AG09319 (cell line): ENCODE measurements at places on chromosomes 5 and 9.

GRCh38 chr5:177392765-177393164 lies 7.7 kb downstream of the PFN3 start:
- DNase-seq: no peak

- no peak for DNase-seq
These were observed 102.6 kb downstream of the WNK2 start for GRCh38 chr9:93286252-93287188.

DNA sequence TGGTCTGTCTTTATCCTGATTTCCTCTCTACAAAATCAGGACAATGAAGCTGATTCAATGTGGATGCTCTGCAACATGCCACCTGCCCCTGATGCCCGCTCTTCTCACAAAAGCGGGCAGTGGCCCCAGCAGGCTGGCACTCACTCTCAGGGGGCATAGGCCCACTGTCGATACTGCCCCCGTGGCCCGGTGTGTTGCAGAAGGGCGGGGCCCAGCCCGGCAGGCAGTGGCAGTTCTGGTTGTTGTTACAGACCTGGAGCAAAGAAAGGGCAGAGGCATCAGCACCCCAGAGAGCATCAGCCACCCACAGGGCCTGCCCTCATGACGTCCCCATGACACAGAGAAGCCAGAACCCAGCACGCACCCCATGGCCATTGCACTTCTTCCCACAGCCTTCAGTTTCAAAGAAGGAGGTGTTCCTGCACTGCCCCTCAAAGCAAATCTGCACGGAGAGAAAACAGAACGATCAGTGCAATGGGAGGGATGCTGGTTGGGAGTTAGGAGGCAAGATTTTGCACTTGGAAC lies 31.5 kb downstream of the NIPAL4 start:
- no peak for DNase-seq

DNA sequence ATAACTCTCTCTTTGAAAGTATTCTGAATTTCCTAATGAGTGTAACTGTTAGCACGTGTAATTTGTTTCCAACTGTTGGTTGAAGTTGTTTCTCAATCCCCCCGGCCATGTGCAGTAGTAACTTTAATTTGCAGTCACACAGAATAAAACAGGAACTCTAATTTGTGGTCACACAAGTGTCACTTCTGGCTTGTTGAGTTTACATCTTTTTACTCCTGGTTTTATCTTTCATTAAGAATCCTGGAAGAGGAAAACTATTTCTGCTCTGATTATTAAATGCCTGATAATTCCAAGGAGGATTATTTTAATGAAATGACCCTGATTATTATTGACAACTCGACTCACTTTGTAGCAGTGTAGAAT lies 1.2 kb downstream of the SCAMP1 start:
- no peak for DNase-seq

DNA sequence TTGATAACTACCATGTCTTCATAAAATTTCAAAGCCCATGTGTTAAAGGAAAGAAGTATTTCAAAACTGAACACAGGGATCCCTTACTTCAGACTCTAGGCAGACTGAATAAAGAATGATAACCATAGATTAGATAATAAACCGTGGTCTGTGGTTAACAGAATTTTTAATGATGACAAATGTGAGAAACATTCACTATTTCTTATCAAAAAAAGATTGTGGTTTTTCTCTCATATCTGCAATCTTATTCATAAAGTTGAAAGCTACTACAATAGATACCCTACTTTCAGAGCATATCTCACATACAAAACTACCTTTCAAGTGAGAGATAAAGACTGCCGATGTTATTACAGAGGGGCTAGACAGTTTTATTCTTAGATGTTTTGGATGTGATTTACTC lies 816.8 kb upstream of the DMAC1 start:
- DNase-seq: no peak

DNA sequence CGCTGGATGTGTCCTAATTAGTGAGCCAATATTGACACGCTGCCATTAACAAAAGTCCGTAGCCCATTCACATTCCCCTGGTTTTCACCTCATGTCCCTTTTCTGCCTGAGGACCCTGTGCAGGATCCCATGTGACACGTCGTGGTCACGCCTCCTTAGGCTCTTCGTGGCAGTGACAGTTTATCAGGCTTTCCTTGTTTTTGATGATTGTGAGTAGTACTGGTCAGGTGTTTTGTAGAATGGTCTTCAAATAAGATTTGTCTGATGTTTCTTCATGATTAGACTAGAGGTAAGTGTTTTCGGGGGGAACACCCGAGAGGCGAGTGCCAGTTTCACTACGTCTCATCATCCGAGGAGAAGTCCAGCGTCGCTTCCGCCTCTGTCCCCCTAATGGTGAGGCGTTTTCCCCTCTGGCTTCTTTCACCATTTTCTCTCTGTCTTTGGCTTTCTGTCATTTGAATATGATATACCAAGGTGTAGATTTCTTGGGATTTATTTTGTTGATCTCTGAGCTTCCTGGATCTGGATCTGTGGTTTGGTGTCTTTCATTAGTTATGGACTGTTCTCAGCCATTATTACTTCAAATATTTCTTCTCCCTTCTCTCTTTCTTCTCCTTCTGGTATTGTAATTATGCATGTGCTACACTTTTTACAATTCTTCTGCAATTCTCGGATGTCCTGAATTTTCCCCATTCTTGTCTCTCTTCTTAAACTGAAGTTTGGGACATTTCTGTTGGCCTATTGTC lies 57.3 kb downstream of the TRIP13 start:
- DNase-seq: no peak

DNA sequence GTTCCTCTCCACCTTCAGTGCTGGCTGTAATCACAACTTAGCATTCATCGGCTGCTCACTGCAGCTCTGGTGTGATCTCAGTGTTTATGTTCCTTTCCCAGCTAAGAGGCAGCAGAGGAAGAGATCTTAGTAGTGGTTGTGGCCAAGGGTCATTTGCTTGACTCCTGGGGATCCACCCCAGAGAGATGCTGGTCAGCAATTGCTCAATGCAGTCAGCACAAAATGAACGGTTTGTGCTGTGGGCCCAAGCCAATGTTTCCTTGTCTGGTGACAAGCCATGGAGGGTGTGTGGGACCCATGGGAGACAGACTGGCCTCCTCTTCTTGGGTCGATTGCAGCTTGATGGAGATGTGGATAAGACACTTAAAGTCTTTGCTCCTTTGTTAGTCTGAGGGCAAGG lies 16.1 kb upstream of the FRMD3 start:
- no peak for DNase-seq

DNA sequence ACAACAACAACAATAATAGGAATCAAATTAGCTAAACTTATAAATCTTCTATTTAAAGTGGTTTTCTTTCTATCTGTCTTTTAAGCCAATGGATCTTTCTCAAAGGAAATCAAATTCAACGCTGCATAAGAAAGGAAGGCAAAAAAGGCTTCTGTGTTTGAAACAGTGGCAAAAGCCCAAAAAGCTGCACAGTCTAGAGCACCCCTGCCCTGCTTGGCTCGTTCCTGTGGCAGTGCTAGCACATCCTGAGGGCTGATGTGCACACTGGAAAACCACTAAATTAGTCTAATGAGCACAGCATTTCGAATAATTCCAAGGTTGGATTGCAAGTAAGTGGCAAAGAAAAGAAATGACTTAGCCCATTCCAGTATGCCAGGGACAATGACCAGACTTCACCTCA lies 80.7 kb downstream of the AP3B1 start:
- no peak for DNase-seq

DNA sequence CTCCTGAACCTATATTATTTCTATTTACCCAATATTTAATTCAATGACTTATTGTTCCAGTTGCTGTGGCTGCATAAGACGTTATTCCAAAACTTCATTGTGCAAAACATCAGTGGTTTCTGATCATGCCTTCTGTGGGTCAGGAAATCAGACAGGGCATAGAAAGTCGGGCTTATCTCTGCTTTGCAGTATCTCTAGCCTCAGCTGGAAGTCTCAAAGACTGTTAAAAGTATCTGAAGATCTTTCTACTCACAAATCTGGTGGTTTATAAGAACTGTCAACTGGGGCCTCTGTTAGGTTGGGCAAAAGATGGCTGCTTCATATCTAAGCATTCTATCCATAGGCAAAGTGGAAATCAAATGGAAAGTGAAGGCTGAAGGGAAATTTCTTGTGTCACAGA lies 687.7 kb upstream of the ARRDC3 start:
- no peak for DNase-seq

DNA sequence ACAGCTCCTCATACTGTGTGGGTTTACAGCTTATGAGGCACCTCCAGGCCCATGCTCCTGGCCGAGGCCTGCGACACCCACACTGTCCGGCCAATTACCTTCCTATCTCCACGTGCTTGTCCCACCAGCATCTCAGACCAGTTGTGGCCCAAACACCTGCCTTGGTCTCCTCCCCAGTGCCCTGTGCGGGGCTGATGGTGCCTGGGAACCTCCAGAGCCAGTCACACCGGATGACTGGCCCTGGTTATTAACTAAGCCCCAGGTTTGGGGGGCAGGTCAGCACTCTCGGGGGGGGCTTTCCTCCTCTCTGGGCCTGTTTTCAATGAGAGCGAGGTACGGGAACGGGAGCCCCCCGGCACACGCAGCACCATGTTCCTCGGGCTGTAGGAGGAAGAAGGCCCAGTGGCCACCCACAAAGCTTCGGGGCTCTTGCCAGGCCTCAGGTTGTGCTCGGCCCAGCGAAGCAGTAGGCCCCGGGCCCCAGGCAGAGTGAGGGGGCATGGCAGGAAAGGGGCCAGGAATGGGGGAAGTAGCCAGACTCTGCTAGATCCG lies 76.0 kb upstream of the PHYKPL start:
- DNase-seq: no peak

DNA sequence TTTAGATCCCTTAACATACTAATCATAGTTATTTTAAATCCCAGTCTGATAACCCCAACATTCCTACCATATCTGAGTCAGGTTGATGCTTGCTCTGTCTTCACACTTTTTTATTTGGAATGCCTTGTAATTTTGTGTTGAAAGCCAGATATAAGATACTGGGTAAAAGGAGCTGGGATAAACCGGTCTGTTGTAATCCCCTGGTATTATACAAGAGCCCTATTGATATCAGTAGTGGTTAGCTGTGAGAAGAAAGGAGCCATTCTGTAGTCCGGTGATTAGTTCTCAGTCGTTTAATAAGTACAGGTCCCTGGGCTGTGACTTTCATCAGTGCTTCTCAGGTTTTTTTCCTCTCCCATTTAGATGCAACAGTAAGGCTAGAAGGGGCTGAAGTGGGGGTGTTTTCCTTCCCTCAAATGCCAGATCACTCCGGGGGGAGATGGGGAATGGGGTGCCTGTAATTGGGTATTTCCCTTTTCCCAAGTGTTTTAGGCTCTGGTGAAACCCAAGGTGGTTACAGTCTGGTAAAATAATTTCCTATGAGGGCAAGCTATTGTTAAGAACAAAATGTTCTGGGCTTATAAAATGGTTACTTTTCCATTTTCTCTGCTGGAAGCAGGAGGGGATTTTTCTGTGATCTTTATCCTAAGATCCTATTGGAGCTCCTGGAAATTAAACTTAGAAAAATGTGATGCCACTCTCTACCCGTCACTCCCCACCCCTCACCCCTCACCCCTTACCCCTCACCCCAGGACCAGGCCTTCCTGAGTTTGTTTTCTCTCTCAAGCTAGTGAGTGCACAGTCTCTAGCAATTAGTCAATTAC lies 72.7 kb downstream of the KCNN2 start:
- DNase-seq: no peak

GRCh38 chr5:66516550-66516949 lies 79.6 kb upstream of the MAST4 start:
- no peak for DNase-seq

DNA sequence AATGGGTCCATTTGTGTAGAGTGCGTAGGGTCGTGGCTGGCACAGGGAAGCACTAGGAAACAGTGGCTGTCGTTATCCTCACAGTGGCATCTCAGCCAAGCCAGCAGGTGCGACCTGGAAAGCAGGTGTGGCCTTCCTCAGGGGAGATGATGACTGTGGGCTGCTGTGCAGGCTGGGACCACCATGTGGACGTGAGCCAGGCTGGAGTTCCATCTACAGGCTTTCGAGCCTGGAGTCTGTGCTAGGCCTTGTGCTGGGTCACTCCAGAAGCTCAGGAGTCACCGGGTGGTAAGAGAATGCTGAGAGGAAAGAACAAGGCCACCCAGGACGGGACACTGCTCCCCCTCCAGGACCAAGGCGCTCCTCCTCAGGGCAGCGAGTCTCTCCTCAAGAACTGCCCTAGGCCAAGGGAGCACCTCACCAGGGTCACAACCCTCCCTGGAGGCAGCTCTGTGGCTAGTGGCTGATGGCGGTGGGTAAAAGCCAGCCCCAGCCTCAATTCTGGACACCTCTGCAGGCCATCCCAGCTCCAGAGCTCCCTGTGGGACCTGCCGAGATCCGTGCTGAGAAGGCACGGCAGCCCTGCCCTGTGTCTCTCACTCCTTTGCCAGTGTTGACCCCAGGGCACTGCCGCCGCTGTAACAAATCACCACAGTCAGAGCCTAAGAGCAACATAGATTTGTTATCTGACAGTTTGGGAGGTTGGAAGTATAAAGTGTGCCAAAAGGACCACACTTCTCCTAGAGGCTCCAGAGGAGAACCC lies 36.0 kb downstream of the WHRN start:
- no peak for DNase-seq

DNA sequence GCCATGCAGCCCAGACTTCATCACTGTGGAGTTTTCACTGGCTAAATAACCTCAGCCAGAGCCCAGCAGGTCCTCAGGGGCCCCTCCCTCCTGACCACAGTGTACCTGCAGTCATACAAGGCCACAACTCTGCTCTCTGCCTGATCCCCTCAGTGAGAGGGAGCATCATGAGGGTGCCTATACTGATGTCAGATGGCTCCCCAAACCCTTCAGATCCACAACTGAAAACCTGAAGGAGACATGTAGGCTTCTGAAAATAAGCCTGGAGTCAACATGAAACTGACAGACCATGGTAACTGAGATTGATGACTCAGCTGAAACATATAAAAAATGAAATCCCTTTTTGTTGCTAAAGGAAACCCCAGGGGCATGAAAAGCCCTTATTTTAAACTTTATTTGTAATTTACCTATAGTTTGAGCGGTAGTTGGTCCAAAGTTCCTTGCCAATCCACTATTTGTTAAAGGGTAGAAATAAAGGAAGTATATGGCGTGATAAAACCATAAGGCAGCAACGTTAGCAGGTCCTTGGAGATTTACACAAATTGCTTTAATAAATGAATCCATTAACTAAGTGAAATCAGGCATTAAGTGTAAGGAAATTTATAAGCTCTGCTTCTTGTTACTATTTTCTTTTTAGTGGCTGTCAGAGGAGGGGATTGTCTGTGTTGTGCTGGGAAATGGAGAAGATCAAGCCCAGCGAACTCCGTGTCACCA lies 68.3 kb downstream of the FGF1 start:
- DNase-seq: no peak

DNA sequence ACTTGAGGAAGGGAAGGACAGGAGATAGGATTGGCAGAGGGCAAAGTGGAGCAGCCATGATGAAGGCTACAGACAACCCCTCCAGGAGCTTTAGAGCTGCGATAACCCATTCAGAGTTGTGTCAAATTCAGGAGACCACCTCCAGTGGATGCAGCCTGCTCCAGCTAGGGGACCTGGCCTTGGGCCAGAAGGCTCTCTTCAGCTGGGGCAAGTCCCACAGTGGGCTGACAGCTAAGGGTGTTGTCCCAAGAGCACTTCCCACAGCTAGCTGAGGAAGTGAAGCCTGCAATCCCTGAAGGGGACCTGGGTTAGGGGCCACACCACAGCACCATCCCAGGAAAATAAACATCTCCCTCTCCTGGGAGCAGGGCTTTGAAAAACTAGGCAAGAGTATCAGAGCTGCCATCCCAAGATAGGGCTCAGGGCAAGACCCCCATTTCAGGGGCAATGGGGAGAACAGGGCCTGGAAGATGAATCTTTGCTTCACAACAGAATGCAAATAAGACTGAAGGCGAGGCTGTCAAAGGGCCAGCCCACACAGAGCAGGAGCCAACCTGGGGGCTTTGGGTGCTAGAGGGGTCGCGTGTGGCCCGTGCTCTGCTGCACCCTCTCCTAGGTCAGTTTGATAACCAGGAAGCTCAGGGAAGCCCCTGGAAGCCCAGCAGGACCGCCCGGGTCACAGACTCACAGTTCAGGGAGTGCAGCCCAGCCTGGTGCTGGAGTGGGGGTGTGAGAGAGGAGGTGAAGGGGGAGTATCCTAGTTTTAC lies 19.3 kb upstream of the DAPK1 start:
- no peak for DNase-seq
